ENCODE measurements at places on chromosomes 7 and 10. TPM values are rescaled to one million over a fixed set of nuclear protein-coding genes. Genes with fewer than 3 reads are reported as not detected.
A peak's percentile ranks its signal among the peaks of the same experiment; 100 is the strongest.

- H3K4me3 ChIP-seq: no peak overlapping the region
- H3K27ac ChIP-seq: no peak overlapping the region
- peaks cover 23% of the 10 kb centered on the region for H3K4me1 ChIP-seq
- DNase-seq: no peak
- no peaks in the 10 kb centered on the region for H3K36me3 ChIP-seq
- no peaks in the 10 kb centered on the region for H3K27me3 ChIP-seq
These were observed 115.5 kb downstream of the LMBR1 start for GRCh38 chr7:156777364-156778069.

BCAP29 gene
- 96.3 TPM for total RNA-seq

GRCh38 chr7:131945957-131946544, 389.6 kb upstream of the PODXL start:
- no peak overlapping the region for H3K4me3 ChIP-seq
- no peak overlapping the region for H3K27ac ChIP-seq
- DNase-seq: no peak
- H3K4me1 ChIP-seq: peaks cover 42% of the 10 kb centered on the region
- H3K36me3 ChIP-seq: no peaks in the 10 kb centered on the region

DNA sequence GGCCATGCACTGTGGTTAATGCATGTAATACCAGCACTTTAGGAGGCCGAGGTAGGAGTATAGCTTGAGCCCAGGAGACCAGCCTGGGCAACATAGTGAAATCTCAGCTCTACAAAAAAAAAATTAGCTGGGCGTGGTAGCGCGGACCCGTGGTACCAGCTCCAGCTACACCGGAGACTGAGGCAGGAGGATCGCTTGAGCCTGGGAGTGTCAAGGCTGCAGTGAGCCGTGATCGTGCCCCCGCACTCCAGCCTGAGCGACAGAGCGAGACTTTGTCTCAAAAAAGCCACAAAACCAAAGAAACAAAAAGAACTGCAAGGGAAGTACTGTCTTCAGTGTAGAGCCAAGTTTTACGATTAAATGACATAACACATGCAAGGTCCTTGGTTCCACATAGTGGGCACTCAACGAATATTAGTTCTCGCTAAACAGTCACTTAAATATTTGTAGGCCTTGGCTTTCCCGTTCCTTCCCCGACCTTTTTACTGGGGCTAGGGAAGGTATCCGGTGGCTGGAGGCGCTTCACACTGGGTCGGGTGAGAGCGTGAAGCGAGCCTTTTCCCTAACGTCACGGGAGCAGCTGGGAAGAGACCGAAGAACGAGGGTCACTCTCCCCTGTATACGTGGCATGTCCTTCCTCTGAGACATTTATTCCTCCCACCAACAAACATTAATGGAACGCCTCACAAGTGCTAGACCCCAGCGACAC, 993 bp upstream of the SND1 start:
- H3K4me3 ChIP-seq: peak overlapping the region; percentile 91
- DNase-seq: peak; percentile 81

MCU gene
- total RNA-seq: 29.2 TPM

DNA sequence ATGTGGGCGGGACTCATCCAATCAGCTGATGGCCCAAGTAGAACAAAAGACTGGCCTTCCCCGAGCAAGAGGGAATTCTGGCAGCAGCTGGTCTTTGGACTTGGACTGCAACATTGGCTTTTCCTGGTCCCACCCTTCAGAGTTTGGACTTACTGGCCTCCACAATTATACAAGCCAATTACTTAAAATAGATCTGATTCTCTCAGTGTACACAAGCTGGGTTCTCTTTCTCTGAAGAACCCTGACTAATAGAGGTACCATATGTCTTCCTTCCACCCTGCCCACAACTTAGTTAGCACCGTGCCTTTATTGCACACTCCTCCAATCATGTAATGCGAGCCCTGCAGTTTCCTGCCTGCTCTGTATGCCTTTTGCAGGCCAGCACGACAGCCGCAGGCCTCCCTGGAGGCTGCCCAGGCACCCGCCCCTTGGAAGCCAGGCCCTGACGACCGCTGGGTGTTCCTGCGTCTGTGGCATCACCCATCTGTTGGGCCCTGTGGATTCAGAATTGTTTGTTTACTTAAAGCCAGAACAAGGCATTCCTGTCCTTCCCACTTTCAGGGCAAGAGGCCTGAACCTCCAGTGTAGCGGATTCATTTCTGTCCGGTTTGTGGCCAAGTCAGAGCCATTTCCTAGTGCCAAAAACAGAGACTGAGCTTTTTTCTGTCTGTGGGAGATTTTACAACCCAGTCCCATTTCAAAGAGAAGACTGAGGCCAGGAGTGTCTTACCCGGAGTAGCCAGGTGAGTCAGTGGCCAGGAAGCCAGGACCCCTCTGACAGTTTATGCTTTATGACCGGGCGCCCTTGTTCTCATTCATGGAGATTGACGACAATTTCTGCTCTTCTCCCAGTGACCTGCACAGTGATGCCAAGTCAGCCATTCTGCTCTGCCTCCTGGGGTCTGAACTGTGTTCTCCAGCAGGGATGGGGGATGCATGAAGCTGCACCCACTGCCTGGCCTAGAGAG, 968 bp upstream of the INMT start:
- no peak overlapping the region for H3K27ac ChIP-seq
- DNase-seq: no peak
- no peaks in the 10 kb centered on the region for H3K27me3 ChIP-seq
- no peaks in the 10 kb centered on the region for H3K4me1 ChIP-seq
- no peaks in the 10 kb centered on the region for H3K36me3 ChIP-seq
- H3K4me3 ChIP-seq: no peak overlapping the region

- no peaks in the 10 kb centered on the region for H3K36me3 ChIP-seq
- H3K4me1 ChIP-seq: peaks cover 15% of the 10 kb centered on the region
- H3K4me3 ChIP-seq: no peak overlapping the region
- H3K27ac ChIP-seq: peak overlapping the region; percentile 74
These were observed 112.4 kb downstream of the CDK6 start for GRCh38 chr7:92723943-92724342.

DNA sequence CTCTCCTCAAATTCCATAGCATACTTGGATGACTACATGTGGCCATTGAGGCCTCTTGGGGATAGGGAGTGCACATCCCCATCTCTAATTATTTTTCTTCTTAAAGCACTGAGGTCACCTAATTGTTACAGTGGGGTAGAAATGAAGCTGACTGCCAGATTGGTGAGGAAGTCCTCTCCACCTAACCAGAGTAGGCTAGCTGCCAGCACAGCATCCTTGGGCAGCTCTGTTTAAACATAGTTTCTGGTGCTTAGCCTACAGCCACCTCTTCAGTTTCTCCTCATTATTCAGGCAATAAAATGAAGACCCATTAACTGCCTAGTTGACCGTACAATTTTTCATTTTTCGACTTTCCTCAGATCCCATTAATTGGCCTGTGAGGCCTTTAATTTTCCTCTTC, 104.6 kb downstream of the MLLT10 start:
- no peak for DNase-seq
- H3K27ac ChIP-seq: no peak overlapping the region
- no peak overlapping the region for H3K4me3 ChIP-seq
- H3K36me3 ChIP-seq: peaks cover 43% of the 10 kb centered on the region
- H3K4me1 ChIP-seq: no peaks in the 10 kb centered on the region

DNA sequence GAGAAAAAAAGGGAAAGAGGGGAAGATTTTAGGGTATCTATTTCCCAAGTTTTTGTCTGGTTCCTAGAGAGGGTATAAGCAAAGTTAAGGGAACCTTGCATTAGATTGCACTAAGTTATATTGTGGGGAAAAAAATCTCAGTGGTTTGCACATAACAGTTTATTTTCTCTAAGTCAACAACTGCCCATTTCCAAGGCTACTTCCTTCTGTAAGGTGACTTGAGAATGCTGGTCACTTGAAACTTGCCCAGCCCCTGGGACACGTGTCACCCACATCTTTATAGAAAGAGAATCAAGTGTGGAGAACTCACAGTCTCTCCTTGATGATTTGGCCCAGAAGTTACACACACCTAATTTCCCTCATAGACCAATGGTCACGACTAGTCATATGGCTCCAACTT, 488.6 kb upstream of the PODXL start:
- no peaks in the 10 kb centered on the region for H3K27me3 ChIP-seq
- DNase-seq: no peak
- H3K4me1 ChIP-seq: no peaks in the 10 kb centered on the region
- no peak overlapping the region for H3K27ac ChIP-seq
- no peak overlapping the region for H3K4me3 ChIP-seq

GRCh38 chr10:60281792-60282353, 107.8 kb downstream of the ANK3 start:
- H3K27me3 ChIP-seq: no peaks in the 10 kb centered on the region
- H3K36me3 ChIP-seq: no peaks in the 10 kb centered on the region
- DNase-seq: no peak
- H3K4me3 ChIP-seq: no peak overlapping the region

VSTM2A gene
- not detected for total RNA-seq

SEM1 gene
- total RNA-seq: 37.8 TPM

CPVL gene
- 141 TPM for total RNA-seq

- no peak for DNase-seq
- H3K4me1 ChIP-seq: peaks cover 5% of the 10 kb centered on the region
- H3K36me3 ChIP-seq: no peaks in the 10 kb centered on the region
- H3K27ac ChIP-seq: no peak overlapping the region
These were observed 35.2 kb downstream of the CCDC71L start for GRCh38 chr7:106625678-106626301.

- no peak overlapping the region for H3K27ac ChIP-seq
- H3K4me1 ChIP-seq: no peaks in the 10 kb centered on the region
- no peaks in the 10 kb centered on the region for H3K36me3 ChIP-seq
- no peak for DNase-seq
These were observed 91.6 kb downstream of the AKR1D1 start for GRCh38 chr7:138167869-138168296.

CHST15 gene
- 78.3 TPM for total RNA-seq

DPCD gene
- total RNA-seq: 4.3 TPM

GRCh38 chr10:68562661-68563570, 2.8 kb downstream of the TET1 start:
- DNase-seq: no peak
- peaks cover 23% of the 10 kb centered on the region for H3K4me1 ChIP-seq

AOC1 gene
- total RNA-seq: not detected
